ENCODE measurements at places on chromosomes 4 and X.
A peak's percentile ranks its signal among the peaks of the same experiment; 100 is the strongest.

GRCh38 chr4:15878011-15878410, 60.5 kb downstream of the FGFBP1 start:
- DNase-seq, result no peak

GRCh38 chr4:134544303-134544770, 342.7 kb upstream of the PABPC4L start:
- DNase-seq, result peak; percentile 61

DNA sequence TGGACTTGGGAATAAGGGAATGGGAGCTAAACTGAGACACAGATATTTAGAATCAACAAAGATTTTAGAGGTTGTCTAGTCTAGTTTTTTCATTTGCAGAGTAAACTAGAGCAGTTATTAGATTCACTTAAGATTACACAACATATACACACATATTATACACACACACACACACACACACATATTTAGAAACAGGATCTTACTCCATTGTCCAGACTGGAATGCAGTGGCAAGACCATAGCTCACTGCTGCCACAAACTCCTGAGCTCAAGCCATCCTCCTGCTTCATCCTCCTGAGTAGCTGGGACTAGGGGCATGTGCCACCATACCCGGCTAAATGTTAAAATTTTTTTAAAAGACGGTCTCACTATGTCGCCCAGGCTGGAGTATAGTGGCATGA, 127.8 kb downstream of the TSPAN5 start:
- no peak for DNase-seq

DNA sequence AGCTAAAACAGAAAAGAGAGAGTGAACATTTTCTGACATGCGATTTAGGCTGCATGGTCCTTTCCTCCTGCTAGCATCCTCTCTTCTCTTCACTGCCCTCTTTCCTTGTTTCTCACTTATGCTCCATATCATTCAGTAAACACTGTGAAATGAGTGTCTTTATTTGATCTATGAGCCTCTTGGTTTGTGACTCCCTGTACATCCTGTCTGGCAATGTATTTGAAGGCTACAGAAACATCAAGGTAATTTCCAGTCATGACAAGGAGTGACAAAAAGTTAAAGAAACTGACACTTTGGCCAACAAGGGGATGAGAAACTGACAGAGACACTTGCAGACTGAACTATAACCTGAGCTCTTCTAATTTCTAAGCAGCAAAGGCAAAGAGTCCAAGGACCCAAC, 8.7 kb downstream of the FTHL17 start:
- no peak for DNase-seq

DNA sequence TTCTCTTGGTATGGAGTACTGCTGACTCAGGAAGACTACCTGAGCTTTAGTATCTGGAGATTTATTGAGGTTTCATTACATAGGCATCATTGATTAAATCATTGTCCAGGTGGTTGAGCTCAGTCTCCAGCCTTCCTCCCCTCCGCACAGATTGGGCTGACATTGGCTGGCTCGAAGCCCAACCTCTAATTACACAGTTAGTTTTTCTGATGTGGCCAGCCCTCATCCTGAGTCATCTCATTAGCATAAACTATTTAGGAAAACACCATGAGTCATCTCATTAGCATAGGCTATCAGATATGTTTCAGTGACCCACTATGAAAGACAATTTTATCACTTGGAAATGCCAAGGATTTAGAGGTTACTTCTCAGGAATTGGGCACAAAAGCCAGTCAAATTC, 93.9 kb upstream of the ANKRD50 start:
- DNase-seq, result no peak

DNA sequence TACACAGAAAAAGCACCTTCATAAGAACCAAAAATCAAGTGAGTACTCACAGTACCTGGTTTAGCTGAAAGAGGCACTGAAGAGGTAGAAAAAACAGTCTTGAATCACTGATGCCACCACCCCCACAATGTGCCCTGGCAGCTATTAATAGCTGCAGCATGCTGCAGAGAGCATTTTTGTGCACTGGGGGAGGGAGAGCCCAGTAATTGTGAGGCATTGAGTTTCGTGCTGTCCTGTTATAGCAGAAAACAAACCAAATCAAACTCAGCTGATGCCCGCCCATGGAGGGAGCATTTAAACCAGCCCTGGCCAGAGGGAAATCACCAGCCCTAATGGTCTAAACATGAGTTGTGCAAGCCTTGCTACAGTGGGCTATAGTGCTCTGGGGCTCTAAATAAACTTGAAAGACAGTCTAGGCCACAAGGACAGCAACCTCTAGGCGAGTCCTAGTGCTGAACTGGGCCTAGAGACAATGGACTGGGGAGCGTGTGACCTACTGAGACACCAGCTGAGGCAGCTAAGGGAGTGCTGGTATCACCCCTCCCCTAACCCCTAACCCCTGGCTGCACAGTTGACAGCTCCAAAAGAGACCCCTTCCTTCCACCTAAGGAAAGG, 106.3 kb upstream of the TMLHE start:
- DNase-seq, result no peak

DNA sequence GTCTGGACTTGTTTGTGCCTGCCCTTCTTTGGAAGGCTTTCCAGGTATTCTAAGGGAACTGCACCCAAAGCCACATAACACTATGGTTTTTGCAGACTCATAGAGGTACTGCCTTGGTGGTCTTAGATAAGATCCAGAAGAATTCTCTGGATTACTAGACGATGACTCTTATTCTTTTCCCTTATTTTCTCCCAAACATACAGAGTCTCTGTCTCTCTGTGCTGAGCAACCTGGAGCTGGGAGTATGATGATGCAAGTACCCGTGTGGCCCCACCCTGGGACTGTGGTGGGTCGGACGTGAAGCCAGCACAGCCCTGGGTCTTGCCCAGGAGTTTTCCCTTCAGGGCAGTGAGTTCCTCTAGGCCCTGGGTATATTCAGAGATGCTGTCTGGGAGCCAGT, 1342.4 kb upstream of the TENM3 start:
- DNase-seq, result no peak

DNA sequence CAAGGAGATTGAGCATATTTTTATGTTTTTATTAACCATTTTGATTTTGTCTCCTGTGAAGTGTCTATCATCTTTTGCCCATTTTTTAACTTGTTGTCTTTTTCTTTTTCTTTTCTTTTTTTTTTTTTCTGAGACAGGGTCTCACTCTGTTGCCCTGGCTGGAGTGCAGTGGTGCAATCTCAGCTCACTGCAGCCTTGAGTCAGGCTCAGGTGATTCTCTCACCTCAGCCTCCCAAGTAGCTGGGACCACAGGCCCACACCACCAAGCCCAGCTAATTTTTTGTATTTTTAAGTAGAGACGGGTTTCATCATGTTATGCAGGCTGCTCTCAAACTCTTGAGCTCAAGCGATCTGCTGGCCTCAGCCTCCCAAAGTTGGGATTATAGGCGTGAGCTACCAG, 4.6 kb upstream of the ADD1 start:
- DNase-seq, result no peak

DNA sequence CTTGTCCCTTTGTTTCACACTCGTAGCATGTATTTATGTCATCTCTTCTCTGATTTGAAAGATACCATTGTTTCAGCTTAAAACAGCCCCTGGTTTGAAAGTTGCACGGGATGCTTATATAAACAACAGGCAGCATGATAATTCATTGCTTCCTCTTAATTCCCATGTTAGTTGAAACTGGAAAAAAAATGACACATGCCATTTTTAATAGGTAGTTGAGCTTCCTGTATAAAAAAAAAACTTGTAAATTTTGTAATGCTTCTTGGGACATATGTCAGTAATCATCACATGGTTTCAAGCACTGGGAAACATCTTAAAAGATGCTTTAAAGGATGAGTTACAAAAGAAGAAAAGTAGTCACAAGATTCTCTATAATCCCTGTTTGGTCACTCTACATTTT, 243.0 kb downstream of the PALLD start:
- no peak for DNase-seq

- no peak for DNase-seq
Observed at GRCh38 chrX:18617407-18617750, 54.5 kb downstream of the RS1 start.

DNA sequence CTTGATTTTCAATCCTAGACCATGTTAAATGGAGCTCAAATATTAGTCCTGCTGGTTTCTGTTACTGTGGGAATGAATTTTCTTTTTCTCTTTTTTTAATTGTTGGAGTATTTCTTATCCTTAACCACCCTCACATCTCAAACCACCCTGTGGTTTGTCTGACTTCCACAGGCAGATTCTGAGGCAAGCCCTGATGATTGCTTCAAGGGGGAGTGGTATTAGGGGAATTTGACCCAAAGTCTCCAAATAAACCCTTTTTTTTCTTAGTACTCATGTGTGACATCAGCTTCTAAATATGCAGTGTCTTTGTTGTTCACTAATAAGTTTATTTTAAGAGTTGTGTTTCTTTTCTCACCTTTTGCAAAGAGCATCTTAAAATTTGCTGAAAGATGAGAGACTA, 810.3 kb downstream of the IL1RAPL1 start:
- no peak for DNase-seq

GRCh38 chrX:149630681-149631233, 835 bp downstream of the TMEM185A start:
- no peak for DNase-seq

DNA sequence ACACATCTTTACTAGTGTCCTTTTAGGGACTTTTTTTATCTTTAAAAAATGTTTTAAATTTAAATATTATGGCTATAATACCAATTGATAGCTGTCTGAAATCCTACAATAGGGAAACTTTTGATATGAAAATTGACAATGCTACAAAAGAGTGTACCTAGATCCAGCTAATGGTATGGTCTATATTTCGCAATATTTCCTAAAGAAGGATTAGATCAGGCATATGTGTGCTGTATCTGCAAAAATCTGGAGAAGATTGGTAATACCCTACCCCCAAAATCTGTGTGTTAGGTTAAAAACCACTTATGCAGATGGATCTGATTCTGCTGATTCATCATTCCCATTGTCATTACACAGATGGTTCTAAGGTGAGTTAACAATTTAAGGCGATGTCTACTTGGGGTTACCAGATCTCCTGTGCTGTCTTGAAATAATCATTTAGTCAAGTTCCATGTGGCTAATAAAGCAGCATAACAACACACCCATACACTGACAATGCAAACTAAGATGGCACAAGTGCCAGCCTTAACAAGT, 137.1 kb downstream of the GASK1B start:
- DNase-seq, result no peak

DNA sequence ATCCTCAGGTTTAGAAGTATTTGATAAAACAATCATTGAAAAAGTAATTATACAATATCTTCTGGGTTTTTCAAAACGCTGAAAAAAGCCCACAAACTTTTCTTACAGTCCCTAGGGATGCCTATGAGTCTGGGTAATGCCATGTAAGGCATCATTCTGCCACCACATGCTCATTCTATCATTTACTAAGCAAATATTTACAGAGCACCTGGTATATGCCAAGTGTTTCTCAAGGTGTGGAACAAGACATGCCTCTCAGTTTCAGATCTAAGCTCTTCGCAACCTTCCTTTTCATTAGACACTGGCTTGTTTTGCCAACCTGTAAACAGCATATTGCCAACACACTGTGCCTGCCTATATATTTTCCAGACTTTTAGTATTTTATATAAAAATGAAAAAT, 17.7 kb downstream of the MID1 start:
- no peak for DNase-seq

- DNase-seq, result peak; percentile 55
Observed at GRCh38 chr4:77465271-77465670, 140.3 kb upstream of the CXCL13 start.

DNA sequence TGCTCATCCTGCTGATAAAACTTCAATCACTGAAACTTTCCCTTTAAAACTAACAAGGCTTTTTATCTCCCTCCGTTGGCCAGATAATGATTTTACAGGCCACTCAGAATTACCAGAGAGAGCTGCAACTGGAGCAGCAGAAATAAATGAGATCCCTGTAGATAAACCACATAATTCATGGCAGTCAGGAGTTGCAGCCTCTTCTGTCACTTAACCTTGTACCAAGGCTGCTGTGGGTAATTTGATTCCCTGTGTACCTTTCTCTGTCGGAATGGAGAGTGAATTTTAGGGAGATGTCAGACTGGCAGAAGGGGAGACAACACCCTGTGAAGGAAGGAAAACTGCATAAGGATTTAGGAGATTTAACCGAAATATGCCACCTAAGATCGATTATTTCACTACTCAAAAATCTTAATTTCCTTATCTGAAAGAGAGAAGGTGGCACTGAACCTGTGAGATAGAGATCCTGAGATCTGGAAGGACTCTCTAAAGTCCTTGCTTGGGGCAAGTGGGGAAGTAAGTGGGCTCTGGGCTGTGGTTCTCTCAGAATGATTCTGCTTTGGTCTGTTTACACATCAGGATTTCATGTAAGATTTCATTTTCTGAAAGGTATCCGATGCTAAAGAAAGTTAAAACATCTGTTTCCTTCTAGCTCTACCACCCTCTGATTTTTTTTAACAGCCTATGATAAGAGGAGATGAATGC, 14.3 kb upstream of the TSPAN5 start:
- no peak for DNase-seq

DNA sequence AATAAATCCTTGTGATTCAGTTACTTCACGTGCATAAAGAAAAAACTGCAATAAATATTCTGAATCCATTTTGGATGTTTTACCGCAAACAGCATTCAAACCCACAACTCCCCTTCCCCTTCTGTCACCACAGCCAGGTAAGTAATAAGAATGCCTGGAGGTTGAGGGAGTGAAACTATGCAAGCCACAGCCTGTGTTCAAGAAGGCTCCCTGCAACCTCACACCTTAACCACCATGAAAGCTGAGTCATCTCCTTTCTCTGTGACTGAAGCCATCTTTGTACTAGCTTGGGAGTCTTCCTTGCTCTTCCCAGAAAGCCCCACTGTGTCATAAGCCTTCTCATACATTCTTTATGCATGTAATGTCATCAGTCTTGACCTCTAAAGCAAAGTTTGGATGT, 297.0 kb upstream of the PUDP start:
- DNase-seq, result no peak

DNA sequence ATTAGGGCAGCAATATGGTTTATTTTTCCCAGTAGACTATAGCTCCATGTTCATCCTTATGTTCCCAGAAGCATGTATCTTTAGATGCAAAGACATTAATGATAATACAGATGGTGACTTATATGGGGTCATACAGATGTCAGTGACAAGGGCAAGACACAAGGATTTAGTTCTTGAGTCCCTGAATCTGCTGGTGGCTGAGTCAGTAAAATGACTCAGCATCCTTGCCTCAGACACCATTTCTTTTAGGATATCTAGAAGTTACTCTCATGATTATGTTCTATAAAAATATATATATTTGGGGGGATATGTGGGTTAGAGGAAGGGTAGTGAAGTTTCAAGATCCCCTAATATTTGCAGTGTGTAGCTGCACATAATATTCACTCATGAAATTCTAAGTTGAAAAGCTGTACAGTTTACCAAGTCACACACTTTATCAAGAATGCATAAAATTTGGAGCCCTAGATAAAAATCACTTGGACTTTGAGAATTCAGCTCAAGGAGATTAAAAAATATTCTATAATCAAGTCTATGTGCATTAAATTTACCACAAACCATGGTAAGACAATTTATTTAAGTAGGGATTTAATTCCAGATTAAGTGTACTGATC, 101.9 kb downstream of the LNX1 start:
- DNase-seq, result peak; percentile 5

Measured in hematopoietic multipotent progenitor cell (in vitro differentiated cells).